SIG-M5 (cell line): ENCODE measurements at places on chromosomes 5 and 9.

- no peak for DNase-seq
Observed at GRCh38 chr9:16319646-16320045, 550.8 kb downstream of the BNC2 start.

DNA sequence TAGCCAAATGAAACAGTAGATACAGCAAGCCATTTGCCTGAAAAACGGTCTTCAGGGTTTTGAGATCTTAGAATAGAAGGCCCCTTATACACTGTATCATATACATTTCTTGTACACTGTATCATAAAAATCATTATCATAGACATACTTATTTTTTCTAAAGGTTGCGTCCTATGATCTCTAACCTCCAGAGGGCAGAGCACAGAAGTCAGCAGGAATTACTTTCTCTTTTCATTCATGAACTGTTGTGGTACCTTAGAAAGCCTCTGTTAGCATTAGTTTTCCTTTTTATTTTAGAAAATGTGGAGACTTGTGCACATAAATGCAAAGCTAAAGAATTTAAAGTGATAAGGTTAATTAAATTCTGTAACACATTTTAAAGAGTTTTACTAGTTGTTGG, 115.4 kb downstream of the OXCT1 start:
- DNase-seq, result no peak

- no peak for DNase-seq
Observed at GRCh38 chr9:83526901-83527300, 11.3 kb downstream of the FRMD3 start.

DNA sequence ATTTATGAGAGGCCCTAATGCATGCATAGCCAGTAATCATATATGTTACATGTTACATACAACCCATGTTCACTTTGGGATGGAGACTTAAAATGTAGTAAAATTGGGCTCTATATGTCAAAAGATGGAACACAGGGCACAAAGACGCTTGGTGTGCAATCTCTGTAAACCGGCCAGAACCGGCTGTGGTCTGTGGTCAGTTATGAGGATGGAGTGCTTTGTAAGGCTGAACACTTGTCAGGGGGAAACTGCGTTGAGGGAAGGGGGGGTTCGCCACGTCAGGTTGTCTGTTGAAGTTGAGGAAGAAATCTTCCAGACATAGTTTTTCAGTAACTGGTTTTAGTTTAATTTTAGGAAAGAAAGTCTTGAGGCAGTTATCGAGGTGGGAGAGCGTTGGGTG, 2.7 kb upstream of the CKMT2 start:
- no peak for DNase-seq

GRCh38 chr9:134549336-134549735, 92.3 kb upstream of the COL5A1 start:
- DNase-seq, result no peak

- no peak for DNase-seq
Observed at GRCh38 chr5:168317521-168318147, 26.2 kb downstream of the WWC1 start.

DNA sequence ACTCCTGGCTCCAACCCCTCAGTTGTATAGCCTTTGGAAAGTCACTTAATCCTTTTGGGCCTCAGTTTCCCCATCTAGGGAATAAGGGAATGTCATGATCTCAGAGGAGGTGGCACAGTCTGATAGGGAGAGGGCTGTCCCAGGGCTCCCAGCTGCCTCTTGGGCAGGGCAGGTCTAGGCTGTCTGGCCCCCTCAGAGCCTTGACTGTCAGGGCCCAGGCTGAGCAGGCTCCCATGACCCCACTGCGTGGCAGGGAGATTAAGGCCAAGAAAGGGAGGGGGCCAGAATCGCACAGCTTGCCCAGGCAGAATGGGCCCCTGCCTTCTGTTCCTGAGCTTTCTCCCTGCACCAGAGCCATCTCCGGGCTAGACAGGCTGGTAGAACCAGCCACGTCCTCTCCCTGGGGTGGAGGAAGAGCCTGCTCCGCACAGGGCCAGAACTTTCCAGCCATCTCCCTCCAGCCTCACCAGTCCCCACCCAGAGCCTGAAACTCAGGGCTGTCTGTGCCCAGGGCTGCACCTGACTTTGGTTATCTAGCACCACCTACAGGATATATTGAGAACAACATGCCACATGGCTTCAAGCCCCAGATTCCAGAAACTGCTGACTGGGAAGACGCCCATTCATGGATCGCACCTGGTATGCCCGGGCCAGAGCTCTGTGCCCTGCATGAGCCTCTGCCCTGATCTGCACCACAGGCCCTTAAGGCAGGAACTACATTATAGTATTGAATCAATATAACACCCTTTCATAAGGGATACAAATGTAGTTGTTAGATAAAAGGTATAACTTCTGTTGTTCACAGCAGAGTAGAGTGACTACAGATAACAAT, 32.1 kb downstream of the NAIF1 start:
- DNase-seq, result no peak

DNA sequence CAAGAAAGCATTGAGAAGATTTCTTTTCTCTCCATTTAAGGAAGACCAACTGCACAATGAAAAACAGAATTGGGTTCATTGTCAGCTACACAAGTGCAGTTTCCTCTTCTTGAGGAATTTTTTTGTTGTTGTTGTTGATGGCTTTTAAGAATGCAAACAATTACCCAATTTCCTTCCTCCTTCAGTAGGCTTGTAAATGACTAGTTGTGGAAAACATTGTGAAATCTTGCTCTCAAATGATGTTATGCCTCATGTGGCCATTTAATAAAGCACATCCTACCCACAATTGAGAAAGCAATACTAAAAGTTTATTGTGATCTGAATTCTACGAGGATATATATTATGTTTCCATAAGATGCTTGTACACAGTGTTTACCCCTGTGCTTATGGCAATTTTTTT, 171.6 kb downstream of the FAM174A start:
- peak; percentile 37 for DNase-seq

GRCh38 chr5:80755626-80756025, 100.8 kb upstream of the DHFR start:
- no peak for DNase-seq

DNA sequence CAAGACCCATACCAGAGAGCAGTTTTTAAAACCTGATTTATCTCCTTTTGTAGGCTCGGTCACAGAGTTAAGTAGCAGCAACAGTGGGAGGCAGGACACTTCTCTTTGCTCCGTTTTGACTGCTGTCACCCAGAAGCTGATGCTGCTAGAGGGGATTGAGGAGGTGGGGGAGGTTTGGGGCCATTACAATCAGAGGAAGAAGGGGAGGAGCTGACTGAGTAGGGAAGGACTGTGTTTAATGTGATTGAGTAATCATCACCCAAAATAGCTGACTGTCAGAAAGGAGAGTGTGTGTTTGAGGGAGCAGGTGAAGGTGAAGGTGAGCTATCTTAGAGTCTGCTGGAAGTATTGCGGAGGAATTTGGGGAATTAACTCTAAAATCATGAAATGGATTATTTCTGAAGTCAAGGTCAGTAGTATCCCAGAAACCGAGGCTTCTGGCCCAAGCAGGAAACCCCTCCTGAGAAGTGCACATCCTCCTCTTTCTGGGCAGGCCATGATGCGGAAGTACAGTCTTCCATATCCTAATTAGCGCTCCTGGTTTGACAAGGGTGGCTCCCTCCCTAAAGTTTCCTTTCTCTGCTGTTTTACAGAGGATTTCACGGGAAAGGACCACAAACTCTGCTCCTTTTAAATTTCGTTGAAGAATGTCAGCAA, 214.9 kb downstream of the PLK2 start:
- no peak for DNase-seq

- no peak for DNase-seq
Observed at GRCh38 chr9:16175461-16175860, 622.6 kb downstream of the CCDC171 start.

DNA sequence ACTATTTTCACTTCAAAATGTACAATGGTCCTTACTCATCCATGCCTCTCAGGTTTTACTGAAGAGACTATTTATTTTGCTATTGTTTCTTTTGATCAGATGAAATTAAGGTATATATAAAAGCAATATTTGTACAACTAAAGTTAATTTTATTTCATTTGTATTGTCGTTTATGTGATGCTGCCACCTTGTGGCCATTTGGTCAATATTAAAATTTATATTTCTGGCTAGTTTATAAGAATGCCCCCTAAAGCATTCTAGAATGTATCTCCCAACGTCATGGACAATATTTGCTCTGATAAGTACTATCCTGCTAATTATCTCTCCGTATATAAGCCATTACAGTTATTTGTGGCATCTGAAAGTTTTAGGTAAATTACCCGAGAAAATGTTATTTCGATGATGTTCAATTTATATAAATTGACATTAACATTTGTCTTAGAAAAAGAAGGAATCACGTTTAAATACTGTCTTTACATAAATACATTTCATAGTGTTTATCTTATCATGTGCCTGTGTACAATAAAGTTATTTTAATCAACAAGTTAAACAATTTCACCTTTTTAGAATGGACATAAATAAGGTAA, 680.0 kb downstream of the TAF11L14 start:
- no peak for DNase-seq

- no peak for DNase-seq
Observed at GRCh38 chr5:66362046-66362445, 217.9 kb downstream of the SREK1 start.

DNA sequence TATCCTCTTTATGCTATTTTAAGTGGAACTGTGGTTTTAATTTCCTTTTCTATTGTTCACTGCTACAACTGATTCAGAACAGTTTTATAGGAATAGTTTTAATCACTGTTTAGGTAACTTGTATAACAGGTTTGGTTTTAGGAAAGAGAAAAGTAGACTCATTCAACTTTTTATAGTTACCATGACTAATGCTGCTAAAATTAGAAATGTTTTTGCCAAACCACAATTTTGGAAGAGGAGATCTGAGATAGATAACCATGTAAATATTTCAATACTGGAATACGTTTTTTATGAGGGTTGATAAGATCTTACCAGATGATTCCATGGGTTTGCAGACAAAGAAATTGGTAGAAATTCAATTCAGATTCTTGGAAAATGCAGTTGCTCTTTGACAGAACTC, 404.6 kb upstream of the ARRDC3 start:
- no peak for DNase-seq

GRCh38 chr5:157348049-157348400, 82.1 kb downstream of the CYFIP2 start:
- DNase-seq, result no peak

DNA sequence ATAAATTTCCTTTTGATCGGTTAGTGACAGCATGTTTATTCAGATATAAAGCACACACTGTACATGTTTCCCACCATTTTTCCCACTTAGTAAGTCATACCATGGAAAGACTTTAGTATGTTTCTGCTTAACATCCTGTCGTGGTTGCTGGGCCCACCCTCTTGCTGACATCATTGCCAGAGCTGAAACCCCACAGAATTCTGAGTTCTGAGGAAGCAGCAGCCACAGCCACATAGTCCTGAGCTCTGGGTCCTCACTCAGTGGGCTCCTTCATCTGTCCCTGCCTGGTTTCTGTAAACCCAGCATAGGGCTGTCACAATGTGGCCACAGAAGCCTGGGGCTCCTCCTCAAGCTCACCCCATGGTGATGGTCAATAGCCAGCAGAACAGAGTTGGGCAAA, 441.5 kb downstream of the ENC1 start:
- no peak for DNase-seq

DNA sequence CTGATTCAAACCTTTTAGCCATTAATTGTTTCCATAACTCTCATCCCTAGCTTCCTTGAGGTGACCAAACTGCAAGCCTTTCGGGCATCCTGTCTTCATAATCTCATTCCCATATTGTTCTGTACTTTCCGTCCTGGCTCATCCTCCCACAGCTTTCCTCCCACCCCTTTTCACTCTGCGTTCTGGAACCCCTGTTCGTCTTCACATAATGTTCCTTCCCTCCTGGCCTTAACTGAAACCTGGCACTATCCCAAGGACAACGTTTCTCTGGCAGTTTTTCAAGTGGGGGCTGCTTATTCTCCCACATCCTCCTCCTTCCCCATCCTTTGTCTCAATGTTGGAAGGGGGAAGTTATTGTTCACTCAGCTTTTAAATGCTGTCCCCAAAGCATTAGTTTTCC, 1.5 kb downstream of the ZNF189 start:
- no peak for DNase-seq

DNA sequence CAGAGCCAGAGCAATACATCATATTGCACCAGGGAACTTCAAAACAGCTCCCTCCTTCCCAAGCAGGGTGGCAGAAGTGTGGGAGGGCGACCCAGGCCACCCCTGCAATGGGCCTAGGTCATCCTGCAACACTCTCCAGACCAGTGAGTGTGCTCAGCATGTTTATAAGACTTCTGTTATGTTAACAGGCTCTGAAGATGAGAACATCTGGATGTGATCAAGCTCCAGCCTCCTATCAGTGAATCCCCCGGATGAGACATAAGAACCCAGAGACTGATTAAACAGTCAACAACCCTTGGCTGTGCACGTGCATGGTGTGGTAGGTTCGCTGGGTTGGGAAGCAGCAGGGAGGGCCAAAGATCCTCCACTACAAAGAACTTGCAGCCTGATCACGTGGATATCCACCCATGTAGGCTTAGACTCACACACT, 63.3 kb downstream of the ABCA1 start:
- DNase-seq, result no peak

DNA sequence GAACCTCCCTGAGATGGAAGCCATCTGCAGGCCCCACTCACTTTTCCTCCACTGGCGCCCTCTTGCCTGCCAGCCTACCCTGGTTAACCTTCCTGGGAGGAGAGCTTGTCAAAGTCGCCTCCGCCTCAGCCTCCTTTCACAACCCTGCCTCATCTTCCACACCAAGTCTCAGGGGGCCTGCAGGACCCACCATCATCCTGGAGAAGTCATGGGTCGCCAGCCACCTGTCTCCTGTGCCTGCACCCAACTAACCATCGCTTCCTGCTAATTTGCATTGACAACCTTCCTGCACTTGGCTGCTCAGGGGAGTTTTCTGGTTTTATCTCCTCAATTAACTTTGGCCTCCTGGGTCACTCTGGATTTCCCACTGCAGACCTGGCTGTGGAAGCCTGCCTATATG, 52.8 kb upstream of the GRHPR start:
- DNase-seq, result no peak

DNA sequence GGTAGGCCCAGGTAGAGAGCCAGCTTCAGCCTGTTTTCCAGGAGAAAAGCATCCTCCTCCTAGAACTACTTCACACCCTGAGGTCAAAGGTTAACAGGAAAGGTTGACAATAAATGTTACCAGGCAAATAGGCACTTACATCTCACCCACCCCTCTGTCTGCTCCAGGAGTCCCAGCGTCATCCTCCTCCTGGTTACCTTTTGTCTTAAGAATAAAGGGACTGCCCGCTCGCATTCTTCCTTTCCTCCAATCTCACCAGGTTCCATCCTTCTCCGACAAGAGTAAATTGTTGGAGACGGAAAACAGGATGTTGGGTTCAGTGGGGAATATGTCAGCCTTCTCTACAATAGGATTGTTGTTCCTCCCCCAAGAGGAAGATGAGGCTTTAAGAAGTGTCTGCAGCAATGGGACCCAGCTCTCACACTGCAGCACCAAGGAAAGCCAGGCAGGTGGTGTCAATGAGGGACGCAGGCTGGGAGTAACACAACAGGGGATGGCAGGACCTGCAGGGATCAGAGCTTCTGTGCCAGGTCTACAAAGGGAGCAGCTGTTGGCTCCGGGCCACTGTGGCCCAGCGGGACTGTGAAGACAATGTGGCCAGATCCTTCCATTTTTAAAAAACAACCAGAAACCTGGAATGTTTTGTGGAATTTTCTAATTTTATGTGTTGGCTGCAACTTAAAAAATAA, 29.0 kb downstream of the FAT2 start:
- no peak for DNase-seq

GRCh38 chr5:17808566-17808965, 174.3 kb downstream of the TAF11L14 start:
- DNase-seq, result no peak

GRCh38 chr9:106588626-106589025, 274.3 kb upstream of the ZNF462 start:
- no peak for DNase-seq
